ENCODE measurements at places on chromosomes 16 and 17.

DNA sequence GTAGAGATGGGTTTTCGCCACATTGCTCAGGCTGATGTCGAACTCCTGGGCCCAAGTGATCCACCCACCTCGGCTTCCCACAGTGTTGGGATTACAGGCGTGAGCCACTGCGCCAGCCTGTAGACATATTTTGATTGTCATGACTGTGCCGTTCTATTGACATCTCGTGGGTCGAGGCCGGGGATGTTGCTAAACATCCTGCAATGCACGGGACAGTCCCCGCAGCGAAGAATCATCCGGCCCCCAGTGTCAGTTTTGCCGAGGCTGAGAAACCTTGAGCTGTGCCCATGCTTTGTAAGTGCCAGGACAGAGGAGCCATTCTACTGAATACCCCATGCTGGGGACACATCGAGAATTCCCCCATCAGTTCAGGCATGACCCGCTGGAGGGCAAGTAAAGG lies 69.1 kb upstream of the GSE1 start:
- DNase-seq: no peak

- no peak for DNase-seq
Observed at GRCh38 chr17:37079735-37080134, 131.0 kb downstream of the AATF start.

GRCh38 chr16:85417156-85417860 lies 195.8 kb upstream of the GSE1 start:
- DNase-seq: no peak

- DNase-seq: no peak
Observed at GRCh38 chr17:27402943-27403342, 53.3 kb upstream of the KSR1 start.

DNA sequence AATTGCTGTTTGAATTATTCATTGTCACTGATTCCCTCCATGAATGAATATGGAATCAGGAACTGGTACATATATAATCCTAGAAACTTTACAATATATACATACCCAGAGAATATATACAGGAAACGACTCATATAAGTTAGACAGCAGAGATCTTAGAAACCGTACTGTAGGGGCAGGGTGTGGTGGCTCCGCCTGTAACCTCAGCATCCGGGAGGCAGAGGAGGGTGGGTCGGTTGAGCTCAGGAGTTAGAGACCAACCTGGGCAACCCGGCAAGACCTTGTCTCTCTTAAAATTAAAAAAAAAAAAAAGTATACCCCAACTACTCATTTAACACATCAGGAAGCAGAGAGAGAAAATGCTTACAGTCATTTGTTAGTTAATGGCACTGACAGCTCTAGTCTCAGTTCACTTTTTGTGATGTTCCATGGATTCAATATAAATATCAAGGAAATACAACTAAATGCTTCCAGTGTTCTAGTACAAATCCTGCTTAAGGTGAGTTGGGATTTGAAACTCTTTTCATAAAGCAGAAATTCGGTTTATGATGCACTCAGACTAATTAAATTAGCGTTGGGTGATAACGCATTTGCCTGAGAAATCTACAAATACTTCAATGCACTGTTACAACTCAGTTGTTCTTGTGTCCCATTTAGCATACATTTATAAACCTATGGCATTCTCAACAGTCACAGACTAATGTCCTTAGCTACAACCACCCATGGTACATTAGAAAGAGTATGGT lies 5.6 kb downstream of the GLG1 start:
- no peak for DNase-seq

- no peak for DNase-seq
Observed at GRCh38 chr16:86519007-86519648, 8.8 kb downstream of the FOXF1 start.

GRCh38 chr17:46056800-46057304 lies 57.8 kb downstream of the STH start:
- no peak for DNase-seq

DNA sequence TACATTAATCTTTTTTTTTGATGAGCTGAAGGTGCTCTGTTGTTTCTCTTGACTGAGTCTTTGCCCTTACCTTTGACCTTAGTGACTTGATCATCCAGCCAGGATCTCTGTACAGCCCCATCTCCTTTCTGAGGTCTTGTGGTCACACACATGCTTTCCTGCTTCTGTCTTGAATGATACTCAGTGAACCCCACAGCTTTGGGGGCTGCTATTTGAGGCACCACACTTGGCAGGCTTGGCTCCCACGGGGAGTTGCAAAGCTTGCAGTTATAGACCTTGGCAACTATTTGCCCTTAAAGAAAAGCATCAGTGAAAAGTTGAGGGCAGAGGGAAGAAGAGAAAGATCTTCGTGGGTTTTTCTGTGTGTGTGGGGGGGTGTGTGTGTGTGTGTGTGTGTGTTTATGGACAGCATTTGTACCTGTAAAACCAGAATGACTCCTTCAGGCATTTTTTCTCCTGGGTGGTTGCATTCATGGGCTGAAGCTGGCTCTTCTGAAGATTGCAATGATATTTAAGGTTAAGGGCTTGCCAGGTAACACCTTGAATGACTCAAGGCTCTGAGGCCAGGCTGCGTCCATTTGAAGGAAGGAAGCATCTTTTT lies 101.6 kb downstream of the MSI2 start:
- no peak for DNase-seq

DNA sequence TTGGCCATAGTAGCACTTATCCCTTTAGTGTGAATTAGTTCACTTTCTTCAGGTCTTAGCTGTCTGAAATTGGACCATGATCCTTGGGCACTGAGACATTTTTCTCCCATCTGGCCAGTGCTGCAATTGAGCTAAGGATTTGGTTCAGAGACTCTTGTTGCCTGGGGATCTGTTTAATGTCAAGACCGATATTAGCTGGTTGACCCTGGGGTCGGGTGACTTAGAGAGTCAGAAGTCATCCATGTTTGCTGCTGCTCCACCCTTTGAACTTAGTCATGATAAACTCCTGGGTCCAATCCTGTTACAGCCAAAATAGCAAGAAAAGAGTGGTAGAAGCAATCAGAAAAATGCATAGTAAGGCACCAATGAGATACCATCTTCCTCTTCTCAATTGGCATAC lies 45.8 kb upstream of the TOX3 start:
- no peak for DNase-seq

- peak; percentile 43 for DNase-seq
Observed at GRCh38 chr16:48353565-48354163, 31.5 kb downstream of the SIAH1 start.

GRCh38 chr16:27999687-28000086 lies 63.8 kb downstream of the GSG1L start:
- no peak for DNase-seq

DNA sequence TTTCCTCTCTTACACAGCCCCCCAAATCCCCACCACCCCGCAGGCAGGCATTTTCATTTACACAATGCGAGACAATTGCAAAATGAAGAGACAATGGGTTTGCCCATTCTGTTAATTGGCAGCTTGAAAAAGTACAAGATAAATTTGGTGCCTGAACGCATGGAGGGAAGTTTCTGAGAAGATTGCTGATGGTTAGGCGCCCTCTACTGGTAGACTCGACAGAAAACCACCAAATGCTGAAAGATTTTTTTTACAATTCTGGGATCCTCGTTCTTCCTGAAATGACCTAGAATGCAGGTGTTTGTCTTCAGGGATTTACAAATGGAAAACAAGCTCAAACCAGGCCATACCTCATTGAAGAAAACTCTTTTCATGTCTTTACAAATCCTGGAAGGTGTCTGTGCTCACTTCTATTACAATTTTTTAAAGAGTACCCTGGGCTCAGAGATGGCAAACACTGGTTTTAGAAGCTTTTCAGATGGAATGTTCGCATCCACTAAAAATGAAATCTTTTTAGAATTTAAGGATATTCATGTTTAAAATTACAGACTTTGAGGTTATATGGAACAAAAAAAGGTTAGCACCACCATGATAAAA lies 338.5 kb downstream of the PMP22 start:
- DNase-seq: peak; percentile 62

GRCh38 chr17:77352996-77353395 lies 212.2 kb downstream of the SEC14L1 start:
- DNase-seq: no peak

GRCh38 chr17:34135841-34136240 lies 119.2 kb upstream of the CCL2 start:
- no peak for DNase-seq

- no peak for DNase-seq
Observed at GRCh38 chr17:2435862-2436261, 35.0 kb upstream of the MNT start.

GRCh38 chr17:67178555-67178954 lies 66.4 kb downstream of the HELZ start:
- no peak for DNase-seq

DNA sequence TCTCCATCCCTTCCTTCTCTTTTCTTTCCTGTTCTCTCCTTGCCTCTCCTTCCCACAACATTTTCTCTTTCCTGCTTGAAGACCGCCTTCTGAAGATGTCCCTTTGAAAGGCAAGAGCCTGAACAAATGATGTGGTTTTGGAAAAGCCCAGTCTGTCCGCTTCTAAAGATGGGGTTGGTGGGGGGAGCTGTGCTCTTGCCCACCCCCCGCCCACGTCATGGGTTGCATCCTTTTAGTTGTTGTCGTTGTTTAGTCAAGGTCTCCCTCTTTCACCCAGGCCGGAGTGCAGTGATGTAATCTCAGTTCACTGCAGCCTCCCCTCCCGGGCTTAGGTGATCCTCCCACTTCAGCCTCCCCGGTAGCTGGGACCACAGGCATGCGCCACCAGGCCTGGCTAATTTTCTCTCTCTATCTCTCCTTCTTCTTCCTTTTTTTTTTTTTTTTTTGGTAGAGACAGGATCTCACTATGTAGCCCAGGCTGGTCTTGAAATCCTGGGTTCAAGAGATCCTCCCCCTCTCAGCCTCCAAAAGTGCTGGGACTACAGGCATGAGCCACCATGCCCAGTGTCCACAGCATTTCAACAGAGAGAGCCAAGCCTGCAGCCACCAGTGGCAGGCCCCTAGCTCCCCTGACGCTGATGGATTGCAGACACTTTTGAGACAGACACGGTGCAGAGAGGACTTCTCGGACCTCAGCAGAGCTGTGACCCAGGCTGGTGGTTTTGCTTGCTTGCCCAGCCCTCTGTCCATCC lies 26.0 kb upstream of the CIBAR2 start:
- DNase-seq: no peak

DNA sequence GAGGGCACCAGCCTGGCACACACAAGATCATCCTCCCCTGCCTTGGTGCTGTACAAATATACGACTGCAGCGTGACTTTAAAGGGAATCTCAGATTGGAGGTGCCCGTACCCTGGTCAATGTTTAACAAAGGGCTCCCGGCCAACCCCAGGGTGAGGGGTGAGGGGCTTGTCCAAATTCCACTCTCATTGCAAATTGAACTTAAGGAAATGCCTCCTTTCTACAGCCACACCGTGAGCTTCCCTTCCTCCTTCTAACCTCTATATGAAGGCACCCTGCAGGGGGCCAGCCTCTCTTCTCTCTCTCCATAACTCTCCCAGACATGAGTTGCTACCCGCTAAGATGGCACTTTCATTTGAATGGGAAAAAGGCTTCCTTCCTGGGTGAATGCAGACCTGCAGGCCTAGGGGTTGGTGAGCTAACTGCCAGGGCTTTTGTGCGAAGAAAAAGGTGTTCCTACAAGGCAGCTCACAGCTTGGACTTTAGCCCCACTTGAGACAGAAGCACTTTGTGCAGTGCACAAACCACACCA lies 76.6 kb downstream of the IRF8 start:
- DNase-seq: no peak

DNA sequence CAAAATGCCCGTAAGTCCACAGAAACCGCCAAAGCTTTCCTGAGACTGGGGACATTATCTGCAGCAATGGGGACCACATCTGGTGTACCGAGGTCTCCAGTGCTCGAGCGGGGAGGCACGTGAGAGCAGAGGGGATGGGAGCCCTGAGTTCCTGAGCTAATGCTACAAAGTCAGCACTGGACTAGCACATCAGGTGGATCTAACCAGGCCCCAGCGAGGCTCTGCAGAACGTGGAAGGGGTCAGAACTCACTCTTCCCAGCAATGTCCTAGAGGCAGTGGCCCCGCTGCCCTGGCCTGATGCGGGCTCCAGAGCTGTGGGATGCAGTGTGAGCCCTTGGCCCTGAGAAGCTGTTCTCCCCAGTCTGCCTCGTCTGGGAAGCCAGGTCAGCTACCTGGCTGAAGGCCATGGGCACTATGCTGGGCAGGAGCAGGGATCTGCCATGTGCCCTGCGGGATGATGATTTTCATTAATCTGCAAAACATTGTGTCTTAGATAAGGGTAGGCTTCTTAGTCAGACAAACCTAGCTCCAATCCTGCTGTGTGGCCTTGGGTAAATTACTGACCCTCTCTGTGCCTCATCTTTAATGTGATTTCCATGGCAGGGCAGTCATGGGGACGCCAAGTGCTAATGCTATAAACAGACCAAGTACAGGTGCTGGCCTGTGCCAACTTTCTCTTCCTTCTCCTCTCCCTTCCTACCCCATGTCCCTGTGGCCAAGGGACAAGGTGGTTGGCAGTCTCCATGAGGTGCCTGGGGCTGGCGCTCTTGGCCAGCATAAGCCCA lies 40.1 kb upstream of the SLC38A10 start:
- no peak for DNase-seq

Data from HS-27A (cell line).